ENCODE measurements at places on chromosomes 1 and 21.

- DNase-seq: no peak
These were observed 144.2 kb downstream of the DHRS3 start for GRCh38 chr1:12473596-12474362.

GRCh38 chr1:29677028-29678024, 441.0 kb downstream of the PTPRU start:
- DNase-seq: no peak

- no peak for DNase-seq
These were observed 31.4 kb upstream of the ACTL8 start for GRCh38 chr1:17723684-17724083.

DNA sequence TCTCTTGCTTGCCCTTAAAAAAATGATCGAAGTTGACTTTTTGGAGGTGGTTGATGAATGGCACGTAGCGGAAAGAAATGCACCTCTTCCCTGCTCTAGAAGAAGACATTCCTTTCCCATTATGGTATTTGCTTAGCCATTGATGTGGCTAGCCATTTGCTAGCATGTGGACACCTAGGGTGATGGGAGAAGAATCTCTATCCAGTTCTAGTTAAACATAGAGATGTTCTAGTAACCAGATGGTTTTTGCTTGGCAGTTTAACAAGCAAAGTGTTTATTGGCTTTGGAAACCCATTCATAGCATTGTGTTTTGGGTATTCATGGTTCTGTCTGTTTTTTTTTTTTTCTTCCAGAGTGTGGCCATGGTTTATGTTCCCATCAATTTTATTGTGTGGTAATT, 78.9 kb downstream of the KCNJ6 start:
- DNase-seq: no peak

- DNase-seq: peak; percentile 89
These were observed at the start of the genes CHML and OPN3 for GRCh38 chr1:241640149-241640866. Gene CHML, minus strand, starts transcription at chr1:241640369. Its CDS starts 4,603 bp downstream, at chr1:241635766. Gene OPN3, minus strand, starts transcription at chr1:241640369. Its CDS starts 115 bp downstream, at chr1:241640254.

DNA sequence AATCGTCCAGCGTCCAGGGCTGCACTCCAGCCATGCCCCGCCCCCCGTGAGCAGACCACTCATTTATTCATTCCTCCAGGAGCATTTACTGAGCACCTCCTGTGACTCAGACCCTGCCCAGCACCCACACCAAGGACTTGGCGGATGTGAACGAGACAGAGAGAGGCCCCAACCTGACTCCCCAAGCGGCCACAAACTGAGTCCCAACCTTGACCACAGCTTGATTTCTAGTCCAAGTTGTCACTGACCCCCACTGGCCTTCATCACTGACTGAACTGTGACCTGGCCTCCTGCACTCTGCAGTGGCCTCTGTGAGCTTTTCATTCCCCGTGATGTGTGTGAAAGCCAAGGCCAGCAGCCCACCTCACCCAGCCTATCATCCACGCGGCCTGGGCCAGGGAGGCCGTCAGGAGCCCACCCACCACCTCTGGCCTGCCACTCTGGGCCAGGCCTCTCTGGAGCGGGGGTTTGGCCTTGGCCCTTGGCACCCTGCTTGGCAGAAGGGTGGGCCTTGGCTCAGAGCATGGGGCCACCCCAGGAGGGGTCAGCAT, 19.3 kb upstream of the RUNX3 start:
- no peak for DNase-seq

DNA sequence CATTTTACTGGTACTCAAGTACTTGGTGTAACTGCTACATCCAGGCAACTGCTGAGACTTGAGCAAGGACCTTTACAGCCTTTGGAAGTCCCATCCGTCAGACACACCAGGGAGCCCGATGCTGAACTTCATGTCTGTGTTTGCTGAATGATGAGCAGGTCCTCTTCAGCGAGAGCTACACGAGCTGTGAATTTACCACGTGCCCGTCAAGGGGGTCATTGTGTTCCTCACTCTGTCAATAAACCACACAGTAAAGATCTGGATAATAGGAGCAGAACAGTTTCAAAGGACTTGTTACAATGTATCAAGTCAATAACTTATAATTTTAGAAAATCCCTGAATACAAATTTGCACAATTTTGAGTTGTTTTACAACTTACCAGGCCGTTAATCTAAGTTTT, 427.2 kb downstream of the KIF26B start:
- no peak for DNase-seq

- no peak for DNase-seq
These were observed 1.4 kb downstream of the SPTA1 start for GRCh38 chr1:158685085-158685484.

DNA sequence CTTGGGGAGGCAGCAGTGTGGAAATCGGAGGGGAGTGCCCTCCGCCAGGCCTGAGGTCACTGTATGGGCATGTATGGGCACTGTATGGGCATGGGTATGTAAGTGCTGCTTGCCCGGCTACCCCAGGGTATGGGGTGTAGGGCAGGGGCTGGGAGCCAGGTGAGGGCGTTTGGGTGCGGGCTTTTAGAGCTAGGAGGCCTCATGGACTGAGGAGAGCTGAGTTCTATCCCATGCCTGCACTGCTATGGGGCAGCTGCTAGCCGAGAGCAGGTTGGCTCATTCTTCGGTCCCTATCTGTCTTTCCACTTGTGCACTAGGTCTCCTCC, 5.3 kb downstream of the PKLR start:
- no peak for DNase-seq

DNA sequence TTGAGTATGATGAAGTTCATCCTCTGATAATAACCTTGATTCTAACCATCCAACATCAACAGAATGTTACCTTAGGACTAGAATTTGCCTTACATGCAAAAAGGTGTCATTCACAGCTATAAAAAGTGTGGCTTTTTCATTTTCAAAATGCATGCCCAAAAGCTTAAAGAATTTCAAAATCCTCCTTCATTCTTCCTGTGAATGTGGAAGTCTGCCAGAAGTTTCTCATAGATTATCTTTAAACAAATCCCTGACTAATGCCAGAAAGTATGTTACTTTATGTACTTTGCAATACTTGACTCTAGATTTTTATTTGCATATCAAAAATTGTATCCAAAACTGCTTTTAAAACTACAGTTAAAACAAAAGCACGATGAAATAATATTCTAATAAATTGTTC, 270.6 kb upstream of the ZRANB2 start:
- no peak for DNase-seq

GRCh38 chr1:57431400-57431799, 7.5 kb upstream of the DAB1 start:
- no peak for DNase-seq

DNA sequence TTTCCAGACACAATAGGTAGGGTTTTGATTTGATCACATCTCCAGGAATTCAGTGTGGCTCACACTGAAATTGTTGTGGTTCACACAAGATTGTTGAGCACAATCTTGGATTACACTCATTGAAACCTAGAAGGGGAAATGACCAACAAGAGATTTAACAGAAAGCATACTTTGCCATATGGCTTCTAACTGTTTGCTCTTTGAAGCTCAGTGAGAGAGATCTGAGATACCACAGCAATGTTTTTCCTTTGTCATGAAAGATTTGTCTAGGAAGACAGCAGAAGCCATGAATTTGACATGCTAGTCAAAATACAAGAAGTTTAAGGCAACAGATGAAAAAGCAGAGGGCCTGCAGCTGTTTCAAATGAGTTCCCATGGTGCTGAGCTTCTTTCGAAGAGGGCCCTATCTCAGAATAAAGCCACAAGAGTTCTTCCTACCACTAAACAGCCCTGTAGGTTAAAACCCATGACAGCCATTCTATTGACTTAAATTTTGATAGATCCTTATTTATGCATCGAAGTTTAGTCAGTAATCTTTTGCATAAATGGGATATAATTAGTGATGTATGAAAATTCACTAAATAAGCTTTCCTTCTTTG, 650.4 kb downstream of the LTN1 start:
- no peak for DNase-seq

GRCh38 chr1:205204552-205204951, 7.0 kb downstream of the DSTYK start:
- no peak for DNase-seq

DNA sequence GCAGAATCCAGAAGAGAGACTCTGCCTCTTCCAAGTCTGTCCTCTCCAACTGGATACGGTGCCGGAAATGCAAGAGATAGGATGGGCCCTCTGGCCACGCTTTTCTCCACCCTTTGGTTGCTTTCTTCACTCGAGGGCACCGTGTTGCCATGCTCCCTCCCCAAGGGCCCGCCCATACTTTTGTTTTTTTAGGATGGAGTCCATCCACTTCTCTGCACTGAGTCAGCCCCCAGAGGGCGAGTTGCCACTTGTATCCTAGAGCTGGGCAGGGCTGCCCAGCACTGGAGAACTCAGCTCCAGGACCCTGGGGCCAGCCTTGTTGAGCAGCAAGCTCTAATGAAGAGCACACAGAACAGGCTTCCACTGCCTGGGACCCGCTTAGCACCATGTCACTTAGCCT, 25.5 kb downstream of the IFNGR2 start:
- no peak for DNase-seq

Measured in stimulated activated CD4-positive, alpha-beta T cell treated with anti-CD3 and anti-CD28 coated beads, Interleukin-15, amount 100 ng/mL, for 1 hour (primary cell).